Choroid plexus epithelial cell (primary cell): ENCODE measurements at places on chromosomes 5 and 9.

DNA sequence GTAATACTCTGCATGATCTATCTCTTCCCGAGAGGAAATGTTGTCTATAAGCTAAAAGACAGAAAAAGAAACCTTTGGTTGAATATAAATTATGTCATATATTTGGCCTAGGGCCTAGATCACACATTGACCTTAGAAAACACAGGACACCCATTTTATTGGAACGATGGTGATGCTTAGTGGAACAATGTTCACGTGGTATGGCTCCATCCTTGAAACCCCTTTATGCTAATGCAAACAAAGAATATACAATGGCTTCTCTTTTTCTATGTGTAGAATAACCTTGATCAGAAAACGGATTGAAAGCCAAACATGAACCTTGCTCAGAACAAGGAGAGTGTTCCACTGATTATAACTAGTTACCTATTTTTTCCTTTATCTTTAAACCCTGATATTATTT lies 24.5 kb downstream of the MRPS27 start:
- no peak for DNase-seq

DNA sequence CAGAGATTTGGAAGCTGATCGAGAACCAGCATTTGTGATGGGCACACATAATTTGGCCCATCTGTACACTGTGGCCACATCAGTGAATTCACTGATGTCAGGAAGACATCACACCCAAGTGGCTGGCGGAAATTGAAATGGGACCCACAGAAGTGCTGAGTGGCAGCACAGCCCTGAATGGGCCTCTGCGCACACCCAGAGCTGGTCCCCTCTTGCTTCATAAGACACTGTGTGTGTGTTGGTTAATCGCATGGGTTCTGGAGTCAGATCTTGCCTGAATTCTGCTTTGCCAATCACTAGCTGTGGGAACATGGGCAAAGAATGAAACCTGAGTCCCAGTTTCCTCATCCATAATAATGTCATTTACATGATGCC lies 72.2 kb downstream of the PCSK5 start:
- no peak for DNase-seq

- DNase-seq, result no peak
These were observed 167.0 kb upstream of the FBXL17 start for GRCh38 chr5:108548684-108549596.

- no peak for DNase-seq
These were observed 88.7 kb downstream of the DEPDC1B start for GRCh38 chr5:60611099-60611740.

GRCh38 chr9:123735376-123735775 lies 194.6 kb downstream of the DENND1A start:
- DNase-seq, result no peak

DNA sequence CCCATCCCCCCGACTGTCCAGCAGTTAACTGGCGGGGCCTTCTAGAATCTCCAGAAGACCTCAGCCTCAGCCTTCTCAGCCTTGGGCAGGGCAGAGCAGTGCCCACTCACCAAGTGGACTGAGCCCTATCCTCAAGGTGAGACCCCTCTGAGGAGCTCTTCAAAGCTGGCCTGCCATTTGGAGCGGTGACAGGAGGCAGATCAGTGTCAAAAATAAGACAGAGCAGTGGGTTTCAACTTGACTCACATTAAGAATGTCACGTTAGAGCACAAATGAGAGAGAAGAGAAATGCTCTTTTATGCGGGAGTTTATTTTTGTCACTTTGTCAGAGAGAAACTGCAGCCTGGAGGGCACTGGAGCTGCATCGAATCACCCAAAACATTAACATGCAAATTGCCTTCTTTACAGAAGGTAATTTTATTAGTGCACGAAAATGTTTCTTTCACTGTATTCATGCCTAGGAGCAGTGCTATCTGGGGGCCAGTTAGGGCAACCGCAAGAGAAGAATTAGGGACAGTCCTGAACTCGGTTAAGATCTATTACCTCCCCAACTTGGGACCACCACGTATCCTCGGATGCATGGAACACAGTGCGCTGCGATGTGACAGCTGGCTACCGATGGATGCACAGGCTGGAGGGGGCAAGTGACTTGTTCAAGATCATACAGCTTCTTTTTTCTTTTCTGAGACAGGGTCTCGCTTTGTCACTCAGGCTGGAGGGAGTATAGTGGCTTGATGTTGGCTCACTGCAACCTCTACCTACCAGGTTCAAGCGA lies 188.5 kb downstream of the DAB2IP start:
- DNase-seq, result no peak
